ENCODE measurements at places on chromosomes 2 and 18. TPM values are rescaled to one million over a fixed set of nuclear protein-coding genes. Genes with fewer than 3 reads are reported as not detected.

Gene LINC00305
- total RNA-seq, result not detected

Gene TCF4
- total RNA-seq, result 112 TPM

Gene MSTN
- 0.18 TPM for total RNA-seq

Gene SULT1C4
- total RNA-seq, result 10.6 TPM

Gene MITD1
- total RNA-seq, result 28.1 TPM

Gene BCL11A
- total RNA-seq, result 9.7 TPM

Gene SCN1A
- total RNA-seq, result 19.1 TPM

Gene NR4A2
- 4.0 TPM for total RNA-seq

Gene AKAIN1
- total RNA-seq, result not detected

Gene REG3A
- total RNA-seq, result not detected

Gene FEV
- not detected for total RNA-seq

Gene ECEL1
- 1.0 TPM for total RNA-seq

Gene TEX44
- not detected for total RNA-seq

Gene GKN1
- not detected for total RNA-seq

Gene ZNF142
- 21.1 TPM for total RNA-seq

Gene HOXD8
- total RNA-seq, result 2.3 TPM

Gene TTR
- total RNA-seq, result not detected

Gene GALNT14
- 0.83 TPM for total RNA-seq

Gene SNRPD1
- 29.3 TPM for total RNA-seq

Gene MTCL1
- total RNA-seq, result 7.9 TPM

Gene CHRNA1
- not detected for total RNA-seq

Gene BMP10
- total RNA-seq, result 0.24 TPM

Gene GPR35
- 4.7 TPM for total RNA-seq

Gene VAMP5
- 87.0 TPM for total RNA-seq

Gene CCDC141
- 40.5 TPM for total RNA-seq

Gene TFCP2L1
- 19.2 TPM for total RNA-seq

Gene PLEKHM3
- 25.8 TPM for total RNA-seq

Gene CAPN14
- total RNA-seq, result 0.15 TPM

Gene EML6
- total RNA-seq, result 2.5 TPM

Gene CYB5A
- 458 TPM for total RNA-seq

Gene PTCD3
- total RNA-seq, result 73.3 TPM

Gene PLB1
- 5.5 TPM for total RNA-seq

Gene LHCGR
- total RNA-seq, result 0.30 TPM

Gene PROC
- total RNA-seq, result not detected

Gene C2orf74
- total RNA-seq, result 17.4 TPM

Gene SULT1C2
- 1.2 TPM for total RNA-seq

Gene IL36G
- not detected for total RNA-seq

Gene AQP4
- total RNA-seq, result 301 TPM

Gene PLA2R1
- total RNA-seq, result 5.6 TPM

Gene NT5C1B
- total RNA-seq, result not detected

Gene CD207
- 3.0 TPM for total RNA-seq
